RPMI7951 (cell line): ENCODE measurements at places on chromosomes 1 and 21.

GRCh38 chr1:100943533-100943932 lies 47.6 kb downstream of the SLC30A7 start:
- no peak for DNase-seq

DNA sequence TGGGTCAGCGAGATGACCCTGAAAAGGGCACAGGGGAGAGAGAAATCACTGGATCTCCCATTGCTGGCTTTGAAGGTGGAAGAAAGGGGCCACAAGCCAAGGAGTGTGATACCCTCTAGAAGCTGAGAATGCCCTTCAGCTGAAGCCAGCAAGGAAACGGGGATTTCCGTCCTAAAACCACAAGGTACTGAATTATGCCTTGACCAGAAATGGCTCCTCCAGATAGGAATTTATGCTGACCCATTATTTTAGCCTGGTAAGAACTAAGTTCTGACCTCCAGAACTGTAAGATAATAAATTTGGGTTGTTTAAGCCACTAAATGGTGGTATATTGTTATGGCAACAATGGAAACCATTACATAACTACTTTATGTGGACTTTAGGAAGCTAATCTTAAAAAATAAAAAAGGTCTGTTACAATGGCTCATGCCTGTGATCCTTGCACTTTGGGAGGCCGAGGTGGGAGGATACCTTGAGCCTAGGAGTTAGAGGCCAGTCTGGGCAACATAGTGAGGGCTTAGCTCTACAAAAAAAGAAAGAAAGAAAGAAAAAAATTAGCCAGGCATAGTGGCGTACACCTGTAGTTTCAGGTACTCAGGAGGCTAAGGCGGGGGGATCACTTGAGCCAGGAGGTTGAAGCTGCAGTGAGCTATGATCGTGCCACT lies 3.6 kb upstream of the H6PD start:
- DNase-seq, result peak; percentile 53

GRCh38 chr1:29875557-29876028 lies 639.3 kb downstream of the PTPRU start:
- DNase-seq, result no peak

GRCh38 chr1:6785318-6785727 lies at the start of gene CAMTA1:
CAMTA1 (plus strand) TSS chr1:6785454; CDS start chr1:6785531, 77 bp downstream.
- no peak for DNase-seq

DNA sequence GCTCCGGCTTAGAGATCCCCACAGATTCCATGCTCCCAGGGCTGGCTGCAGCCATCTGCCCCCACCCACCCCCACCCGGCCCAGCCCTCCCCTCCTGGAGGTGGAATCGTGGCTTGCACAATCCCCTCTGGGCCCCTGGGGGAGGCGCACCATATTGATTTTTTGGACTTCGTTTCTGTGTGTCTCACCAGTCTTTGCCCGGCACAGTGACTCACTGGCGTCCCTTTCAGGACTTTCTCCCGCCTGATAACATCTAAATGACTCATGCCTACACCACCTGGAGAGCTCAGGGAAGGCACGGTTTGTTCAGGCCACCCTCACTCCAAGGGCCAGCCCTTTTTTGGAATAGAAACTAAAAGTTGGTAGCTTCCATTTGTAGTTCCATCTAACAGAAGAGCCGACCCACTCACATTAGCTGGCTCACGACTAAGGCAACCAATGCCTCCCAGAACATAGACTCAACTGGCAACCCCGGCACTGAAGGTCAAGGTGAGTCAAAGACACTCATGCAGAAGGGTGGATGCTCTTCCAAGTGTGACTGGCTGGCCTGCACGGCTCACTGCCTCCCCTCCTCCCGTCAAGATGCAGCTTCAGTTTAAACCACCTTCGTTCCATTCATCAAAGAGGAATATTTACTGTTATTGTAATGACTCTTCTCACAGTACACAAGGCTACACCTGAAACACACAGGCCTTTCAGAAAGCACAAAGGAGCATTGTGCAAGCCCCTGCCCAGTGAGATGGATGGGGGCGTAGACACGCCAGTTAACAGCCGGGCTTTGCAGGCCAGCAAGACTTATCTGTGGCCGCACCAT lies 18.1 kb upstream of the ETS2 start:
- DNase-seq, result peak; percentile 98
